ENCODE measurements at places on chromosomes 3 and 15. TPM values are rescaled to one million over a fixed set of nuclear protein-coding genes. Genes with fewer than 3 reads are reported as not detected.

Gene PYGO1
- 3.7 TPM for total RNA-seq

DNA sequence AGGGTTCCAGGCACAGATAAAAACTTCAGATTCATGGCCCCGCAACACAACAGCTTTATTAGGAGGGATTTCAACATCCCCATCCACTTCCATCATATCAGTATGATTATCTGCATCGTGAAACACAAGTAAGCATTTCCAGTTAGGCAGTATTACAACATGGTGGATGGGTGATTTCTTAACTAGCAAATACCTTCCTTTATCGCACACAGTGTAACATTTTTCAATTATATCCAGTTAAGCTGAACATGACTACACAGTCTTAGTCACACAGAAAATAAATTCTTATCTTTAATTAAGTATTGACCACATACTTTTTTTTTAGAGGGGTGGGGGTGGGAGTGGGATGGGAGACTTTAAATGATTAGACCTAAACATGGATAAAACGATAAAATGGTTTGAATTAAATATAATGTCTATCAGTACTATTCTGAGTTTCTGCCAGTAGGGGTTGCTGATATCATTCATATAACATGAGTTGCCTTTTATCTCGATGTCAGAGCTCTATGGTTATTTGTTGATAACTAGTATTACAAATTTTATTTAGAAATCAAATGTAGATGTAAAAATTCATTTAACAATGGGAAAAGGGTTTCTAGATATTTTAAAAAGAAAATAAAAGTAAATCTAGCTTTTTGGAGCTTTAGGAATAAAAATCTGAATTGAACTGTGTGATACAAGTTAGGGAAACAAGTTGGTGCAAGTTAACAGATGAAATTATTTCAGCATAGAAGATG, 146.6 kb downstream of the TBL1XR1 start:
- no peak for DNase-seq

Gene BFSP2
- total RNA-seq, result 0.41 TPM

DNA sequence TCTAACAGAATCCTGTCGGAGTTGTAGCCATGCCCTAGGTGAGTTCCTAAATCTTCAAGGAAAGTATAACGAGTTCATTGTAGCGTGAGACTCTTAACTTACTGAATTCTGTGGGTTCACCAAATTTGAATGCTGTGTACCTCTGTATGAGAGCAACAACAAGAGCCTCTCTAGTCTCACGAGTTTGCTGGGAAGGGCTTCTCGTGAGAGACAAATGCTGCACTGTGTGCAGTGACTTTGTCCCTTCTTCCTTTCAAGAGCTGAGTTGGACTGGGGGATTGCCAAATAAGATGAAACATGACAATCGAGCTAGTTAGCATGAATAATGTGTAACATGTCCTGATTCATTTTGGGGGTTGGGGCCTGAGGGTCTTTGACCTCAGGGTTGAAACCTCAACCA, 32.2 kb downstream of the KAT2B start:
- DNase-seq, result no peak

Gene FRMD4B
- total RNA-seq, result 50.5 TPM

DNA sequence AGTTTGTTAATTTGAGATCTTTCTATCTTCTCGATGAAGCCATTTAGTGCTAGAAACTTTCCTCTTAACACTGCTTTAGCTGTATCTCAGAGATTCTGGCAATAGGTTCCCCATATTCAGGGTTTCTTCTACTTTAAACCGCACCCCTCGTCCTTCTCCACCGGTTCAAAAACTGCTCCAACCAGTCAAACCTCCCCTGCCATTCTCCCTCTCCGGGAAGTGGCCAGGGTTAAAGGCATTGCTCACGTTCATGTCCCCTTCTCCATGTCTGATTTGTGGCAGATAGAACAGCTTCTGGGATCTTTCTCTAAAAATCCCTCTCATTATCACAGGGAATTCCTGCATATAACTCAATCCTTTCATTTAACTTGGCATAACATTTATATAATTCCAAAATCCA, 14.4 kb downstream of the ALDH1L1 start:
- DNase-seq, result no peak

GRCh38 chr15:99590913-99591646, 25.3 kb downstream of the MEF2A start:
- DNase-seq, result no peak

GRCh38 chr3:185680231-185680630, 94.1 kb downstream of the SENP2 start:
- DNase-seq, result no peak

Gene CFAP161
- total RNA-seq, result 0.50 TPM

GRCh38 chr3:117700573-117701360, 991.2 kb downstream of the TUSC7 start:
- DNase-seq, result no peak

DNA sequence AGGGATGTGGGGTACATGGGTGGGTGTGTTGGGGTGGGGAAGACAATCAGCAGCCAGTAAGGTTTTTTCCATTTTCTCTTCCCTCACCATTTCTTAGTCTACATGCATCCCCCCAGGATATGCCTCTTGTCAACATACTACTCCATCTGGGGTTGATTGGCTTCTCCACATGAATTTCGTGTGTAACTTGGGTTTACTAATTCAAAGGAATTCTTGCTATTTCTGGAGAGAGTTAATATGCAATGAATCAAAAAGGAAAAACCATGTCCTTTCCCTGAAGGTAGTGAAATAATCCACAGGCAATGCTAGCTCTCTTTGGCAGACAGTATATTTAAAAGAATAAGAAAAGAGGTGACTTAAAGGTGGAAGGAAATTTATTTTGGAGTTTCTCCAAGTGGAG, 198.4 kb downstream of the EBLN2 start:
- DNase-seq, result no peak

Gene LXN
- 20.6 TPM for total RNA-seq

Gene CKMT1A
- total RNA-seq, result 15.1 TPM

DNA sequence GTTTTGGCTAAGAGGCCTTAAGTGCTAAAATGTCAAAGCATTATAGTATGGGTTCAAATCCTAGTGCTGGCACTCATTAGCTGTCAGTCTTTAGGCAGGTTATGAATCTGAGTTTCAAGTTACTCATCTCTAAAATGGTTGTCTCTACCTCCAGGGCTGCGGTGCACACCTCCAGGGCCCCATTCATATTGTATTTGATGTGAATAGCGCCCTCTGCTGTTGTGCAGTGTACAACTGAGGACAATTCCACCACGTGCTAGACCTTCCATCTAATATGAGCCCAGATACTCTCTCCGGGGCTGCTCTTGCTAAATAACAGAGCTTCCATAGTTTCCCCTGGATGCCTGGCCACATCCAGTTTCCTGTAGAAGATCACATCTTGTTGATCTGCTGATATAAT, 54.3 kb downstream of the OXNAD1 start:
- no peak for DNase-seq

Gene HYAL2
- 142 TPM for total RNA-seq

GRCh38 chr15:88393719-88394519, 73.3 kb downstream of the MRPL46 start:
- no peak for DNase-seq

DNA sequence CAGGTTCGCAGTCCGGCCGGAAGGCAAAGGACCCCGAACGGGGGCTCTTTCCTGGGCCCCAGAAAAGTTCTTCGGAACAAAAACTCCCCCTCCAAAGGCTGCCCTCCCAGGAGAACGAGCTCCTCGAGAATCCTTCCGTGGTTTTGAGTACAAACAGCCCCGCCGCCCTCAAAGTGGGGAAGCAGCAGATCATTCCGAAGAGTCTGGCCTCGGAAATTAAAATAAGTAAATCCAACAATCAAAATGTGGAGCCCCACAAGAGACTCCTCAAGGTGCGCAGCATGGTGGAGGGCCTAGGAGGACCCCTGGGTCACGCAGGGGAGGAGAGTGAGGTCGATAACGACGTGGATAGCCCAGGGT, 1.3 kb downstream of the ARHGEF26 start:
- no peak for DNase-seq

GRCh38 chr3:58858126-58858525, 191.6 kb upstream of the FAM3D start:
- no peak for DNase-seq

Gene MUSTN1
- 18.6 TPM for total RNA-seq

Gene TPRG1
- total RNA-seq, result 2.7 TPM

Gene ADCY5
- 33.6 TPM for total RNA-seq

- DNase-seq, result no peak
Observed at GRCh38 chr15:100111125-100112060, 230.4 kb downstream of the ADAMTS17 start.

GRCh38 chr15:57321485-57321884, 54.8 kb upstream of the CGNL1 start:
- DNase-seq, result no peak
